ENCODE measurements at places on chromosomes 2 and 18. TPM values are rescaled to one million over a fixed set of nuclear protein-coding genes. Genes with fewer than 3 reads are reported as not detected.
A peak's percentile ranks its signal among the peaks of the same experiment; 100 is the strongest.

- no peak for DNase-seq
- no peaks in the 10 kb centered on the region for H3K4me1 ChIP-seq
- H3K4me3 ChIP-seq, result no peak overlapping the region
- H3K36me3 ChIP-seq, result no peaks in the 10 kb centered on the region
- no peak overlapping the region for H3K27ac ChIP-seq
Measured at GRCh38 chr18:5488844-5489243, 55.0 kb downstream of the EPB41L3 start.

DNA sequence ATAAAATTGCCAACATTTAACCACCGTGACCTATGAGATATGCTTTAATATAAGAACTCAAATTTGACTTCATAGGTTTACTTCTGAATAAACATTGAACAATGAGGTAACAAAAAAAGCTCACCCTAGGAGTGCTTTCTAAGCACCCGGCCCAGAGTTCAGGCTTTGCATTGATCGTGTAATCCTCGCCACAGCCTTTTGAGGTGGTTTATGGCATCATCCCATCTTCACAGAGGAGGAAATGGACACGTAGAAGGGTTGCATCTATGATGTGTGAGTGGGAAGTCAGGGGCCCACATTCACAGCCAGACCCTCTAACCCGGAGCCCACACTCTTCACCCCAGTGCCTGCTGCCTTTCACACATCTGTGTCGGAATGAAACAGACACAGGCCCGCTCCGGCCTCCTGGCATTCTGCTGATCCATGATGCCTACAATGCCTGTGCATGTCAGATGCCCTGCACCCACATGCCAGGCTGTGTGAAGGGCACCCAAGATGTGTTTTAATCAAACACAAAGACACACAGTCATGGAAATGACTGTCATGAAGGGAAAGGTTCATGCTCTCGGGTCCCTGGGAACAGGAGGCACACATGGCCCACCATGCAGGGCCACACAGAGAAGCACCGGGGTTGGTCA is 48.6 kb upstream of the RPL31 start:
- H3K4me1 ChIP-seq, result no peaks in the 10 kb centered on the region
- DNase-seq, result peak; percentile 62
- H3K36me3 ChIP-seq, result no peaks in the 10 kb centered on the region
- H3K4me3 ChIP-seq, result no peak overlapping the region

DNA sequence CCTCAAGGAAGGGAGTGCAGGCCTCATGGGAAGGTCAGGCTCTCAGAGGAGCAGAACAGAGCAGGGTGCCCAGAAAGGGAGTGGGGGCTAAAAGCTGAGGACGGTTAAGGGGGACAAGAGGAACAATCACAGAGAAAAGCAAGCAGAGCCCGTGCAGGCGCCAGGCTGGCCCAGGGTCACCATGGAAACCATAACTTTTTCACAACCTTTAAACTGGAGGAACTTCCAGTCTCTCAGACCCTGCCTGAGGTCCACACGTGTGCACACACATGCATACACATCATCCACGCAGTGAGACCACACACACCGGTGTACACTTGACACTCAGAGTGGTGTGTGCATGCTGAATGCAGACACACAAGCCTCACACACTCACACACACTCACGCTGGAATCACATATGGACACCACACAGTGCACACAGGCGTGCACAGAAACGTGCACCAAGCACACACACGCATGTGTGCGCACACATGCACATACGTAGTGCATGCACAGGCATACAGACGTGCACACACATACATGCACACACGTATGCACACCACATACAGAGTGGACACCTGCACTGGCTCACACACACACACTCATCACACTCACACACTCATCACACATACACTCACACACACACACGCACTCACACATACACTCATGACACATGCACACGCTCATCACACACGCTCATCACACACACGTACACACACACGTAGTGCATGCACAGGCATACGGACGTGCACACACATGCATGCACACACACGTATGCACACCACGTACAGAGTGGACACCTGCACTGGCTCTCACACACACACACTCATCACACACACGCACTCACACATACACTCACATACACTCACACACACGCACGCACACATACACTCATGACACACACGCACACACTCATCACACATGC is 37.2 kb upstream of the SNED1 start:
- DNase-seq, result peak; percentile 64
- H3K4me3 ChIP-seq, result no peak overlapping the region
- H3K27me3 ChIP-seq, result peaks cover 10% of the 10 kb centered on the region
- H3K4me1 ChIP-seq, result peaks cover 69% of the 10 kb centered on the region

DNA sequence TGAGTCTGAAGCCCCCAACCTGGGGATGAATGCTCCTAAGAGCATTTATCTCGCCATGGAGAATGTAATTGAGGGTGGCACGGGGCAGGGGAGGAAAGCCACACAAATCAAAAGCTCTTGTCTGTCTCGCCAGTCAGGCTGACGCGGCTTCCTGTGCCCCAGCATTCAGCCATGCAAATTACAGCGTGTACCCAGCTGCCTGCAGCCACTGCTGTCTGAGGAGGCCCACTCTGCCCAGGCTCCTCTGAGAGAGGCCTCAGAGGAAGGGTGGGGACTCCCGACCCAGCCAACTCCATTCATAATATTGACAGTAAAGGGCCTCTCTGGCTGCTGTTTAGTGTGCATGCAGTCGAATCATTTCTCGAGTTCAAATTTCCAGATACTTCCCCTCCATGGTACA is 22.0 kb downstream of the SMAD7 start:
- H3K36me3 ChIP-seq, result no peaks in the 10 kb centered on the region
- H3K27ac ChIP-seq, result peak overlapping the region; percentile 63

- H3K36me3 ChIP-seq, result no peaks in the 10 kb centered on the region
- peak overlapping the region; percentile 68 for H3K27ac ChIP-seq
Measured at GRCh38 chr2:128316777-128317180, 1.9 kb downstream of the HS6ST1 start.

DSC3 gene
- 0.14 TPM for total RNA-seq

LBX2 gene
- 0.89 TPM for total RNA-seq

- H3K27me3 ChIP-seq, result no peaks in the 10 kb centered on the region
- H3K36me3 ChIP-seq, result no peaks in the 10 kb centered on the region
Measured at GRCh38 chr2:85066874-85067351, 66.3 kb upstream of the TCF7L1 start.

ASXL2 gene
- total RNA-seq, result 45.6 TPM

PROKR1 gene
- not detected for total RNA-seq

GRCh38 chr18:22094358-22094734 is 75.0 kb upstream of the GATA6 start:
- no peak overlapping the region for H3K27ac ChIP-seq
- H3K4me1 ChIP-seq, result peaks cover 16% of the 10 kb centered on the region
- H3K4me3 ChIP-seq, result no peak overlapping the region
- no peaks in the 10 kb centered on the region for H3K36me3 ChIP-seq

- H3K4me3 ChIP-seq, result no peak overlapping the region
- no peaks in the 10 kb centered on the region for H3K36me3 ChIP-seq
- H3K4me1 ChIP-seq, result no peaks in the 10 kb centered on the region
- no peaks in the 10 kb centered on the region for H3K27me3 ChIP-seq
- H3K27ac ChIP-seq, result no peak overlapping the region
- no peak for DNase-seq
Measured at GRCh38 chr2:80001701-80002101, 302.9 kb downstream of the LRRTM1 start.

- peaks cover 9% of the 10 kb centered on the region for H3K4me1 ChIP-seq
- no peak overlapping the region for H3K27ac ChIP-seq
- no peaks in the 10 kb centered on the region for H3K36me3 ChIP-seq
- H3K4me3 ChIP-seq, result no peak overlapping the region
- no peak for DNase-seq
Measured at GRCh38 chr2:74925361-74925786, 33.1 kb upstream of the POLE4 start.

DNA sequence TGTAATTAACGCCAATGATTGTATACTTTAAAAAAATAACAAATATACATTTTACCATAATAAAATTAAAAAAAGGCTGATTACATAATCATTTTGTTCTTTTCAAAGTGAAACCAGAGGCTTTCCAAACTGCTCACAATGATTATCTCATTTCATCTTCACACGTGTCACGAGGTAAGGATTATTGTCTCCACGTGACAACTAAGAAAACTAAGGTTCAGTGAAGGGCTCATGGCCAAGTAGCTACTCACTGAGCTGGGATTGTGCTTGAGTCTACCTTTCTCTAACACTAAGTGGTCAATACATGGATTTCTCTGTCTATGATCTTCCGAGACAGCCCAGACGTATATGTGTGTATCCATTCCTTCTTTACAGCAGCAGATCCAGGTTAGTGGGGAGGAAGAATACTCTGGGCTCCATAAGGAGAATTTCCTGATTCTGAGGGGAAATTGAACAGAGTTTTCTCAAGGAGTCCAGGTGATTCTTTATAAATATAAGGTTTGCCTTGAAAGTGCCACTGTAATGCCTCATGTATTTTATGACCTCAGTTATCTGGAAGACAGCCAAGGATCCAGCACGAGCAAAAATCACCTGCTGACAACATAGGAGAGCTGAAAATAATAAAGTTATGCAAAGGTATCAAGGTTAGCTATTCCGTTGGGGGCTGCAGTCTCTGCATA is 25.6 kb upstream of the ACSL3 start:
- no peaks in the 10 kb centered on the region for H3K36me3 ChIP-seq
- no peak overlapping the region for H3K4me3 ChIP-seq
- H3K27me3 ChIP-seq, result no peaks in the 10 kb centered on the region

GRCh38 chr2:172256886-172257285 is 154.2 kb upstream of the DLX2 start:
- H3K36me3 ChIP-seq, result no peaks in the 10 kb centered on the region
- no peak overlapping the region for H3K27ac ChIP-seq
- no peaks in the 10 kb centered on the region for H3K27me3 ChIP-seq
- no peak overlapping the region for H3K4me3 ChIP-seq

GRCh38 chr2:232286001-232286868 is 92.3 kb upstream of the ALPP start:
- no peak overlapping the region for H3K4me3 ChIP-seq
- H3K36me3 ChIP-seq, result peaks cover 9% of the 10 kb centered on the region
- no peaks in the 10 kb centered on the region for H3K27me3 ChIP-seq
- DNase-seq, result no peak

DNA sequence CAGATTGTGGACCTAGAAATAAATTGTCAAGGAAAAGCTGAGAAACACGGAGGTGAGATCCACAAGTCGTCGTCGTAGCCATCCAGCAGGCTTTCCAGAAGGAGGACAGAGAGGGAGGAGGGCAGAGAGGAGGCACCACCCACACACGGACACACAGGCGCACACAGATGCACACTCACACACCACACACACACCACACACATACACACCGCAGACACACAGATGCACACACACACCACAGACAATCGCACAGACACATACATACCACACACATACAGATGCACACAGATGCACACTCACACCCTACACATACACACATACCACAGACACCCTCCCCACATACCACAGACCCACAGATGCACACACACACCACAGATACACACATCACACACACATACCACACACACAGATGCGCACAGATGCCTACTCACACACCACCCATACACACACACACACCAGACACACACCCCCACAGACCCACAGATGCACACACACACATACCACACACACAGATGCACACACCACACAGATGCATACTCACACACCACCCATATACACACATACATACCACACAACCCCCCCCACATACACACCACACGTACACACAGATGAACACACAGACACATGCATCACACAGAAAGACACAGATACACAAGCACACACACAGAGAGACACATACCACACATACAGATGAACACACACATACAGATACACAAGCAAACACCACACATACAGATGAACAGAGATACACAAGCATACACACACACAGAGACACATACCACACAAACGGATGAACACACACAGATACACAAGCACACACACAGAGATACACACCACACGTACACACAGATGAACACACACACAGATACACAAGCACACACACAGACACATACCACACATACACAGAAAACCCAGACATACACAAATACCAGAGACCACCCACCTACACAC is 12.7 kb upstream of the BOK start:
- peaks cover 9% of the 10 kb centered on the region for H3K4me1 ChIP-seq
- no peaks in the 10 kb centered on the region for H3K36me3 ChIP-seq
- DNase-seq, result peak; percentile 12
- no peak overlapping the region for H3K27ac ChIP-seq
- no peak overlapping the region for H3K4me3 ChIP-seq

DNA sequence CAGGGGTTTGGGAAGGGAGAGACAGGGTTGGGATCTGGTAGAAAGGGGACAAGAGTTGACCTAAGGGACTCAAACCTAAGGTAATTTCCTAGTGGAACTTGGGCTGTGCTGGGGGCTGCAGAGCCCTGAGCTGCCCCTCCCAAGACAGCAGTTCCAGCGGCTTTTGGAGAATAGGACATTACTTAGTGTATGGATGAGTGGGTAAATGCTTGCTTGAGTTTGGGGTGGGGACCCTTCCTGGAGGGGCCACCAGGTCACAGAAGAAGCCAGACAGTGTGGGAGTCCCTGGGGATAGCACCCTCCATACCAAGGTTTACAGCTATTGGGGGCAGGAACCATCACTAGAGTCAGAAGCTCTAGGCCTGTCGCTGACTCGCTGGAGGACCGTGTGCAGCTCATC is 111.5 kb downstream of the CAPN13 start:
- H3K36me3 ChIP-seq, result no peaks in the 10 kb centered on the region
- H3K27ac ChIP-seq, result no peak overlapping the region
- H3K4me1 ChIP-seq, result peaks cover 17% of the 10 kb centered on the region
- H3K4me3 ChIP-seq, result no peak overlapping the region

WNT6 gene
- total RNA-seq, result 10.0 TPM

- H3K4me3 ChIP-seq, result no peak overlapping the region
- DNase-seq, result no peak
- peaks cover 12% of the 10 kb centered on the region for H3K4me1 ChIP-seq
- no peaks in the 10 kb centered on the region for H3K27me3 ChIP-seq
- no peak overlapping the region for H3K27ac ChIP-seq
Measured at GRCh38 chr2:189698020-189698887, 23.8 kb downstream of the ANKAR start.

DNA sequence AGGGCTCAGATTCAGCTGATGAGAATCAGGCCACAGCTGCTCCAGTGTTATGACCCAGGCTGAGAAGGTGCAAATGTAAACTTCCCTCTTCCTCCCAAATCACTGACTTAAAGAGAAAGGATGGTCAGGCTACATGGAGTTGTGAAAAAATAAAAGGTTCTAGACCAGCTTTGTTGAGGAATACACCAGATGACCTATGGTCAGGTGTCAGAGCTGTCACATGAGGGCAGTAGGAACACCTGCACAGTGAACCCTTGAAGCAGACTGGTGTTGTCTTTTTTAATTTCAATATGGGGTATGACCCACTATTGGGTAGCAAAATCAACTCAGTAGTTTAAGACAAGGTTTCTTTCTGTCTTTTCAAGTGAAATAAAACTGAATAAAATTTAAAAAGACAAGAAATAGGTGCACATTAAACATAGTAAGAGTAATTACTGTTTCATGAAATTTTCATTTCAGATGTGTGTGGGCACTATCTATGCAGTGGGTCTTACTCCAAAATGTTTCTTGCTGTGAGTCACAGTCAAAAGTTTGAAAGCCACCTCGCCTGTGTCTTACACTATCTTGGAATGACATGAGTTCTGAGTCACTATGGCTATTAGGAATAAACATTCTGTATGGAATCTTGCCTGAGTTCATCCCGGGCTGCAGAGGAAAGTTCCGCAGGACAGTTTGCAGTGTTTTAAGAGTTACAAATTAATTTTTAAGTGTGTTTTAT is 83.6 kb downstream of the ACVR1 start:
- no peaks in the 10 kb centered on the region for H3K27me3 ChIP-seq
- no peak overlapping the region for H3K27ac ChIP-seq
- H3K4me3 ChIP-seq, result no peak overlapping the region
- no peaks in the 10 kb centered on the region for H3K4me1 ChIP-seq
- no peak for DNase-seq
